ENCODE measurements at places on chromosomes 16 and 17. TPM values are rescaled to one million over a fixed set of nuclear protein-coding genes. Genes with fewer than 3 reads are reported as not detected.

DNA sequence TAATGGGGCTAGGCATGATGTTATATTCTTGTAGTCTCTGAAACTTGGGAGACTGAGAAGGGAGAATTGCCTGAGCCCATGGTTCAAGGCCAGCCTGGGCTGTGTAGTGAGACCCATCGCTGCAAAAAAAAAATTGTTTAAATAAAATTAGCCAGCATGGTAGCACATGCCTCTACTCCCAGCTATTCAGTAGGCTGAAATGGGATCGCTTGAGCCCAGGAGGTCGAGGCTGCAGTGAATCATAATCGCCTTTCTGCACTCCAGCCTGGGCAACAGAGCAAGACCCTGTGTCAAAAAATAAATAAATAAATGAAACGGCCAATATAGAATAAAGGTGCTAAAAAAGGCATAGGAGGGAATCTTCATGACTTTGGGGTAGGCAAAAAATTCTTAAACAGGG lies 13.9 kb upstream of the SLX4 start:
- no peak for DNase-seq

The CACNA1H gene
- total RNA-seq, result 0.18 TPM

The HEATR9 gene
- total RNA-seq, result not detected

The NAT9 gene
- total RNA-seq, result 69.0 TPM

- DNase-seq, result no peak
Measured at GRCh38 chr17:60154616-60155426, 5.0 kb downstream of the CA4 start.

GRCh38 chr16:46859719-46860152 lies 24.4 kb upstream of the GPT2 start:
- DNase-seq, result no peak

The NSMCE1 gene
- 128 TPM for total RNA-seq

GRCh38 chr17:2057760-2058585 lies 3.1 kb downstream of the HIC1 start:
- peak; percentile 21 for DNase-seq

DNA sequence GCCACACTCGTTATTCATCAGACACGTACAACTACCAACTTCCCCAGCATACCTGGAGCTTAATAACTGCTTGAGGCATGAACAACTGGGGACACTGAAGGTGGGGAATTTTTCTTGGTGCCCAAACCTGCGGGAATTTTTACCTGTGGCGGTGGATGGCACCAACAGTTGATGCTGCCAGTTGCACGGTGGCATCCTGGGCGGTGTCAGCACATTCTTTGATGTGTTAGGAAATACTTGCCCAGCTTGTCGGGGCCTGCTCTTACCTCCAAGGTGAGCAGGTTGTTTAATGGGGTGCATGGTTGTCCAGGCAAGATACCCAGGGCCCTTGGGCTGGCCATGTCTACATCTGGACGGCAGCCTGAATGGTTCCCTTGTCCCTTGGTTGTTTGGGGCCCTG lies 79.6 kb downstream of the CRISPLD2 start:
- DNase-seq, result no peak

DNA sequence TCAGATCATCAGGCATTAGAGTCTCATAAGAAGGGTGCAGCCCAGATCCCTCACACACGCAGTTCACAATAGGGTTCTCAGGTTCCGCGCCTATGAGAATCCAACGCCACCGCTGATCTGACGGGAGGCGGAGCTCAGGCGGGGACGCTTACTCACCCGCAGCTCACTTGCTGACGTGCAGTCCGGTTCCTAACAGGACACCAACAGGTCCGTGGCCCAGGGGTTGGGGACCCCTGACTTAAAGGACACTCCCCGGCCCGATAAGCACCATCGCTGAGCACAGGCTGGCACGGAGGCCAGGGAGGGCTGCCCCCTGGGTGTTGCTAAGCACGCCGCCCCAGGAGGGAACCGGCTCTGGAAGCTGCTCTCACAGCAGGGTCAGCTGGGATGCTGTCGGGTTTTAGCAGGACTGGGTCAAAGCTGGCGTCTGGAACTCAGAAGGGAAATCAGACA lies 30.1 kb upstream of the BAHCC1 start:
- no peak for DNase-seq

DNA sequence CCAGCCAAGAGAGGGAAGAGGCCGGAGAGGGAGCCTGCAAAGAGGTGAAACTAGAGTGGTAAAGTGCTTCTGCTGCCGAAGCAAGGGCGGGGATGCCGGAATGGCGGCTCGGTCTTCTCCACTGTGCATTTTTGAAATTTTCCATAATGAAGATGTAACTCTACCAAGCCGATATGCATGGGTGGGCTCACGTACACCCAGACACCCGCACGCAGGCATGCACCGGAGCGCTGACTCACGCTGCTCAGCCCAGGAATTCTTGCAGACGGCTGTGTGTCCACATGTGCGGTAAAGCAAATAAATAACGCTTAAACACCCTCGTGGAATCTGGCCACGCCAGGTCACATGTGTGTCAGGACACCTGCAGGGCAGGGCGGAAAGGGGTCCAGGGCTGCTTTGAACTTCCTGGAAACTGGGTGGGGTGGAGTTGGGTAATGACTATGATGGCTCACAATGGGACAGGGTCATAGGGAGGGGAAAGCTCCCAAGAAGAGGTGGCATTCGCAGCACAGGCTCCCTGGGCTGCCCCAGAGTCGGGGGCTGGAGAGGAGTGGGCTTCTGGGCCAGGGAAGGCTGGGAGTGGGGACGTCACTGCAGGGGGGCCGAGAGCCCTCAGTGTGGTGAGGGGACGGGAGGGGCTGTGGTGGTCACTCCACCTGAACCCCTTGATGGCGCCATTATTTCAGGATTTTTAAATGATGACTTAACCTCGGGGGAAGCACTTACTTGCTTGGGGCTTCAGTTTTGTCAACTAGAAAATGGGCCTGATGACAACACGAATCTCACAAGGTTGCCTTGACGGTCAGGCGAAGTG lies 265.5 kb downstream of the PARN start:
- DNase-seq, result no peak

- DNase-seq, result no peak
Measured at GRCh38 chr16:21613781-21614180, 14.4 kb downstream of the METTL9 start.

DNA sequence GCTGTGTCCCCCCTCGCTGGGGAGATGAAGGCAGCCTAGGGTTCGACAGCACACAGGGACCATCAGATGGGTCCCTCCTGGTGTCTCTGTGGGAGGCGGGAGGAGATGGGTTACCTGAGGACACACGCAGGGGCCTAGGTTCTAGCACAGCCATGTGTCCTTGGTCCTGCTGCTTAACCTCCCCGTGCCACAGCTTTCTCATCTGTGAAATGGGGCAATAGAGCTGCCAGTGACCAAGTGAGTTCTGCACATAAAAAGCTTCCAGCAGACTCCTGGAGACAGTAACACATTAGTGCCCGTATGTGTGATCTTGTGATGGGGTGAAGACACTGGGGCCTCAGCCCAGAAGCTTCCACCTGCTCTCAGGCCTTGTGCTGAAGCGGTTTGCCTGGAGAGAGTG lies 96.0 kb upstream of the GSE1 start:
- DNase-seq, result no peak

The PLLP gene
- total RNA-seq, result 0.26 TPM

DNA sequence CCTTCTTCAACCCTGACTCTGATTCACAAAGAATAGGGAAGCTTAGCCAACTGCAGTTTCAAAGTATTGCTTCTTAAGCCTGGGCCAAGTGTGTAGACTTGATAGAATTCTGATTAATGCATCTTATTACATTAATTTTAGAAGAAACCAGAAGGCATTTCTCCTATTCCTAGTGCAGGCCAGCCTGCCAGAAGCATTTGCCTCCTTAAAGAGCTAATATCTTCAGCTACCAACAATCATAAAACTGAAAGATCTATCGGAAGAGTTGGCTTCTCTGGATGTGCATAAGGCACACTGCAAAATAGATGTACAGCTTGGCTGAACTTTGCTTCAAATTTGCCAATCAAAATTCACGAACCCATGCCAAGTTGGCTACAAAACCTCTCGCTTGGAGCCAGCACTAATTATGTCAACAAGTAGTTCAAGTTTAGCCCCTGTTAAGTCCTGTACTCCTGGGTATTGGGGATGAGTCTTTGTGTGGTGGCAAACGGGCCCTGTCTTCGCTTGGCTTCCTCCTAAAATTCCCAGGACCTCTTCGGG lies 717.8 kb downstream of the WWOX start:
- no peak for DNase-seq

The CDH8 gene
- not detected for total RNA-seq

- no peak for DNase-seq
Measured at GRCh38 chr16:49341706-49342105, 31.9 kb upstream of the C16orf78 start.

The KRTAP4-6 gene
- total RNA-seq, result not detected

GRCh38 chr16:71723537-71724319 lies 773 bp downstream of the PHLPP2 start:
- DNase-seq, result peak; percentile 72

- DNase-seq, result no peak
Measured at GRCh38 chr16:51487880-51488279, 336.8 kb upstream of the SALL1 start.

The RGS9 gene
- 1.8 TPM for total RNA-seq

The PYDC1 gene
- total RNA-seq, result not detected

The SLC52A1 gene
- total RNA-seq, result 0.23 TPM

DNA sequence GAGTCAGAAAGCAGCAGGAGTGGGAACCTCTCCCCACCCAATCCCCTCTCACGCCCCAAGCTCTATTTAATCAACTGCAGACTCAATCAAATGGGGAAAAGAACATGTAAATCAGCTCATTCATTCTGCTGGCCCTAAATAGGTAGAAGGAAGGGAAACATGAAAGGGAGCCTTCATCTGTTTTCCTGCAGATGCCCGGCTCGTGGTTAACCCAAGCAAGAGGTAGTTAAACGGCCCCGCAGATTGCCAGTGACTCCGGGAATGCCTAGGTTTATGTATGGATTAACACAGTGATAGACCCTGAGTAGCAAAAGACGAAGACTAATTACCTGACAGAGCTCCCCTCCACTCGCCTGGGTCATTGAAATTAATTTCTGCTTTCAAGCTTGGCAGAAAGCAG lies 542.0 kb downstream of the WWOX start:
- no peak for DNase-seq

GRCh38 chr16:66227766-66228530 lies 138.5 kb upstream of the CDH5 start:
- DNase-seq, result no peak

- no peak for DNase-seq
Measured at GRCh38 chr16:22320572-22321339, 23.5 kb downstream of the POLR3E start.

The FGF11 gene
- total RNA-seq, result 6.4 TPM

The GCGR gene
- total RNA-seq, result not detected

- DNase-seq, result no peak
Measured at GRCh38 chr16:56910112-56910511, 21.8 kb upstream of the HERPUD1 start.

DNA sequence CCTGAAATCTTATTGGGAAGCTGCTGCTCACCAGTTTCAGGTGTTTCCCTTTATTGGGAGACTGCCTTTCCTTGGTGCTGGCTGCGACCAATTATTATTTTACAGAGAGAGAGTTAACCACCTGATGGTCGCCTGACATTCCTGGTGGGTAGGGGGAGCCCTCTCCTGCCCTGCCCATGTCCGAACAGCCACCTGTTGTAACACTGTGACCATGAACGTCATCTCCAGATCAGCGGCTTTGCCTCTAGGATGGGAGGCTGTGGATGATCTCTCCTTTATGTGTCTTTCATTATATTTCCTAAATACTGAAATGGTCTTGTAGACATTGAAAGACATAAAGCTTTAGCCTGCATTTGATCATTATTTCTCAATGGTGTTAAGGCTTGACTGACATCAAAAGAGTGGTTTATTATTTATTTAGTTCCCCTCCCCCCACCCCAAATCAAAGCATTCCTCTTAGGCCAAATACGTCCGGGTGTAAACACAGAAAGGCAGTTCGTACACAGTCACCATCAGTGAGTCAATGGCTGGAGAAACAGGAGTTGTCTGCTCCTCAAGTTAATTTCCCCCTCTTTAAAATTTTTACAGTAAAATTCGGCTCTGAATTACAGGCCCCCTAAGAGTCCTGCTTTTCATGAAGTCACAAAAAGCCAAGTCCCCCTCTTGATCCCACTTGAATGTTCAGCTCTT lies 57.8 kb upstream of the CACNG5 start:
- no peak for DNase-seq

- DNase-seq, result peak; percentile 71
Measured at GRCh38 chr16:1378804-1379303, 27.1 kb downstream of the GNPTG start.

The OR4D1 gene
- 0.10 TPM for total RNA-seq

DNA sequence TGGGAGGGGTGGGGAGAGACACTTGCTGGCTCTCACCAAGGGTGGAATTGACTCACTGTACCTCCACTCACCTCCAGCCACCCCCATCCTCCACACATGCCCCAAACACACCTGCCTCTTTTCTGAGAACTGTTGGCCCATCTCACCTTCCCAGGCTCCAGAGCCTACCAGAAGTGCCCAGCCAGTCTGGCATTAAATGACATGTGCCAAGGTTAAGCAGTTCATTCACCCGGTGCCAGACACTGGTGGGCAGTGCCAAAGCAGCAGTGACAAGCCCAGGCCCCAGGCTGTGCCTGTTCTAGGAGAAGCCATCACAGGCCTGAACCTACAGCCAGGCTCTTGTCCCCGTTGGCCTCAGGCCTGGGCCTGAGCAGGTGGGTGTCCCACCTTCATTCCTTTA lies 11.2 kb downstream of the MVP start:
- DNase-seq, result no peak

DNA sequence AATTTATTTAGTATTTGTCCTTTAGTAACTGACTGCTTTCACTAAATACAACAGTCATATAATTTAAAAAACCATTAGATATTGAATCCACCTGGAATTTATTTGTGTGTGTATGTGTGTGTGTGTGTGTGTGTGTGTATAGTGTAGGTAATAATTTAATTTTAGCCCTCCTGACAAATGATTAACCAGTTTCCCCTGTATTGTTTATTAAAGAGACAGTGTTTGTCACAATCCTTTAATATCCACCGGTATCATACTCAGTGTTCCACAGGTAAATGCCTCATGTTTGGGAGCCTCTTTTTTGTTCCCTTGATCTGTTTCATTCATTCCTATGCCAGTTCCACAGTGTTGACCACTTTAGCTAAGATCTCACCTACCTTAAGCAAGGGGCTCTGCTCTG lies 134.6 kb upstream of the IRX3 start:
- DNase-seq, result no peak

All from activated T-helper 1 cell treated with anti-CD3 and anti-CD28 coated beads, Interleukin-12 subunit alpha, Interleukin-12 subunit beta, Interleukin-2, Interleukin-4 antibody, amounts not matched to agents 30 ng/mL and 10 ng/mL and 1 ng/mL, durations not matched to agents 14 hours and 24 hours and 36 hours (primary cell).